Kidney (tissue), 22 donors: ENCODE measurements at places on chromosomes 4 and X. TPM values are rescaled to one million over a fixed set of nuclear protein-coding genes. Genes with fewer than 3 reads are reported as not detected.

The PLK4 gene
- total RNA-seq: 2.0 TPM

GRCh38 chrX:4708970-4709760 is 995.7 kb upstream of the PRKX start:
- DNase-seq: no peak
- H3K4me3 ChIP-seq: no peak overlapping the region
- H3K4me1 ChIP-seq: no peaks in the 10 kb centered on the region

- H3K4me1 ChIP-seq: no peaks in the 10 kb centered on the region
- no peak overlapping the region for H3K27ac ChIP-seq
- no peak overlapping the region for H3K4me3 ChIP-seq
These were observed 9.8 kb downstream of the PGRMC2 start for GRCh38 chr4:128277856-128278255.

- no peak overlapping the region for H3K4me3 ChIP-seq
- no peaks in the 10 kb centered on the region for H3K36me3 ChIP-seq
- no peak for DNase-seq
- H3K27ac ChIP-seq: no peak overlapping the region
- H3K27me3 ChIP-seq: no peaks in the 10 kb centered on the region
- peaks cover 6% of the 10 kb centered on the region for H3K4me1 ChIP-seq
These were observed 6.8 kb downstream of the ANXA5 start for GRCh38 chr4:121690001-121690400.

GRCh38 chr4:156913234-156913633 is 58.4 kb downstream of the PDGFC start:
- no peak overlapping the region for H3K4me3 ChIP-seq
- no peaks in the 10 kb centered on the region for H3K36me3 ChIP-seq
- H3K27me3 ChIP-seq: no peaks in the 10 kb centered on the region
- DNase-seq: no peak

DNA sequence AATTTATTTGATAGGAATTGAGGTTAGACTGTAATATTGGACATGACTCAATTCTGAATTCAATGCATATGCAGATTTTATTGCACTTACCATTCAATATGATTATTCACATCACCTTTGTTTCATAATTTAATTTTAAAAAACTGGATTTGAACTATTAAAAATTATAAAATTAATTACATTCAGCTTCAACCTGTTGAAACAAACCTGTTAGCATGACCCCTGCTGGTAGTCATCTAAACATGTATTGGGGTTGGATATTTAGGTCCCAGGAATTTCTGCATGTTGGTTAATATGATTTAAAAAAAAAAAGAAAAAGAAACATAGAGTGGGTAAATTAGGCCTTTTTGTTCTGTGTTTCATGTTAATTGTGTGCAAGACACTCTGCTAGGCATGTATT is 85.9 kb downstream of the ARSJ start:
- no peaks in the 10 kb centered on the region for H3K4me1 ChIP-seq
- H3K4me3 ChIP-seq: no peak overlapping the region
- no peak for DNase-seq
- no peak overlapping the region for H3K27ac ChIP-seq
- H3K27me3 ChIP-seq: no peaks in the 10 kb centered on the region
- no peaks in the 10 kb centered on the region for H3K36me3 ChIP-seq

DNA sequence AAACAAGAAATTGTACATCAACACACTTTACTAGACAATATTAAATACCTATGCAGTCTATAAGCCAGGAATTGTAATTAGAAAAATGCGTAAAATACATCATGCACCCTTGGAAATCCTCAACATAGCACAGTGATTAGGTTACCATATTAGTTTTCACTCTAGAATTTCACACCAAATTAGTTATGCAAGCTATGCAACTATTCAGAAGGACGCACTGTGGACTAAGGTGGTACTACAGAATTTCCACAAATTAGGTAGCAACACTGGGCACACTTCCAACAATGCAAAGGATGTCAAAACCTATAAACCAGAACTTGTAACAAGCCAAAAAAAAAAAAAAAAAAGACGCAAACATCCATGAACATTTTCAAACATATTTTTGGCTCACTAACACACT is 71.1 kb upstream of the ZCCHC13 start:
- no peak overlapping the region for H3K27ac ChIP-seq
- no peak overlapping the region for H3K4me3 ChIP-seq
- H3K36me3 ChIP-seq: no peaks in the 10 kb centered on the region
- H3K4me1 ChIP-seq: no peaks in the 10 kb centered on the region
- DNase-seq: no peak
- H3K27me3 ChIP-seq: no peaks in the 10 kb centered on the region

The CDKL2 gene
- total RNA-seq: 15.9 TPM

DNA sequence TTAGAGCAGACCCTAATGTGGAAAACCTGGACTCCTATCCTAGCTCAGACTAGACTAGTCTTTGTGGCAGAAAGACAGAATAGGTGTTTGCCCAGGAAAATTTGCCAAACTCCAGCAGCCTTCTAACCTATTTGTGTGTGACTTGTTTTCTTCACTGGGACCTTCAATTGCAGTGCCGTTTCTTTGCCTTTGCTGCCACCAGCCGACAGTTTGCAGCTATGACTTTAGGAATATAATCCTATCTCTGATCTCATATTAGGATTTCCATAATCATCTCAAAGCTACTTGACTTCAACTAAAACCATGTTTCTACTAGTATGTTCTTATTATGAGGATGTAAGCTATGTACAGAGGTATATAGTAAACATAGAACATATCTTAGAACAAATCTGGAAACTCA is 60.2 kb upstream of the PGAM4 start:
- no peaks in the 10 kb centered on the region for H3K4me1 ChIP-seq
- H3K27me3 ChIP-seq: no peaks in the 10 kb centered on the region
- H3K4me3 ChIP-seq: no peak overlapping the region

DNA sequence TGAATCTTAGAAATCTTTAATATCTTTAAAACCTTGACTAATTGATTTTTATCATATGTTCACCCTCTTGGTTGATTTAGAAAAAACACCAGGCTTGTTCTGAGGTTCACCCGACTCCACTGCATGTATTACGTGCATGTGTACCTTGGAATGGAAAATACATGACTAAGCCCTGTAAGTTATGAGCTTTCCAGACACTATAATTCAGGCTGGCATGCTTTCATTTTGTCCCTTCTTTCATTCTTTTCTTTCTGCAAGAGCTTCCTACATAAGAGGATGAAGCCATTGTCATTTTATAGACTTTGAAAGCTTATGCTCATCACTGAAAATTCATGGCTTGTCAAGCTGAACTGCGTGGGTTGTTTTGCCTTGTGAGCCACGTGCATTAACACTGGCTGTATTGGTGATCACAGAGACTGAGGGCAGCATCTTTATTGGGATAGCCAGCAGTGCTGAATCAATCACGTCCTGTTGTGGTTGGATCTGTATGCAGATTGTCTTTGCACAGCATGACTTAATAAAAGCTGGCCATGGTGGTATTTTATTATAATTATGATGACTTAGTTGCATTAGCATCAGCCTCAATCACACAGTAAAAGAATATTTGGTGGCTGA is 141.9 kb downstream of the SLIT2 start:
- no peaks in the 10 kb centered on the region for H3K4me1 ChIP-seq
- H3K4me3 ChIP-seq: no peak overlapping the region
- H3K36me3 ChIP-seq: no peaks in the 10 kb centered on the region
- no peak overlapping the region for H3K27ac ChIP-seq

The STS gene
- total RNA-seq: 13.4 TPM
